ENCODE measurements at places on chromosomes 5 and 9.
A peak's percentile ranks its signal among the peaks of the same experiment; 100 is the strongest.

DNA sequence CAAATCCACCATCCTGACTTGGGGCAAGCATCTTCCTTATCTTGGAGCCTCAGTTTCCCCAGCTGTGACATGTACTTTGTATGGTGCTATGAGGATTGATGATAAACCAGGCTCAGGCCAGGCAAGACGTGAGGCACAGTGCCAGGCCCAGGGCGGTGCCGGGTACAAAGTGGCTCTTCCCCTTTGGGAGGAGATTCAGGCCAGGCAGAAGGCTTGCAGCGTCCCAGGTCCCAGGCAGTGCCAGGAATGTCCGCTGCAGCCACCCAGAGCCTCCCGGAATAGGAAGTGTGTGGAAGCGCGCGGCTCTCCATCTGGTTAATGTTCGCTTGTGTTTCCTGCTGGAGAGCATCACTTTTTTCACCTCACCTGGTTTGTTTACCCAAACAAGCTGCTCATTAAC is 12.6 kb upstream of the DENND1A start:
- DNase-seq, result no peak

DNA sequence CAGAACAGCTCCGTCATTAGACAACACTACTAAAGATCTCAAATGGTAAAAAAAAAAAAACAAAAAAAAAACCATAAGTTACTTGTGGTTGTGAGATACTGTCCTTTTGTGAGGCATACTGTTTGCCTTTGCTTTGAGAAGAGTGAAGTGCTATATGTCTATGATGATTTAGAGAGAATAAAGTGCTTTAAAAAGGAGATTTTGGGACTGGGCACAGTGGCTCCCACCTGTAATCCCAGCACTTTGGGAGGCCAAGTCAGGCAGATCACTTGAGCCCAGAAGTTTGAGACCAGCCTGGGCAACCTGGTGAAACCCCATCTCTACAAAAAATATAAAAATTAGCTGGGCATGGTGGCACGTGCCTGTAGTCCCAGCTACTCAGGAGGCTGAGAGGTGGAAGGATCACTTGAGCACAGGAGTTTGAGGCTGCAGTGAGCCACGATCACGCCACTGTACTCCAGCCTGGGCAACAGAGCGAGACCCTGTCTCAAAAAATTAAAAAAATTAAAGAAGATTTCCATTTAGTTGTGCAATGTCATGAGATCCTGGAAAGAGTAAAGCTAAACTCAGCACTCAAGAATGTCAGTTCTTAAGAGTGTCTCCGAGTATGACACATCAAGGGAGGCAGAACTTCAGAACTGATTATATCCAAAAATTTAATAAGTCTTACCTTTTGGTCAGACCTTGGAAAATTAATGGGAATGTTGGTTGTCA is 87.3 kb downstream of the PRDM6 start:
- DNase-seq, result no peak

GRCh38 chr5:85441853-85442252 is 1057.2 kb upstream of the EDIL3 start:
- DNase-seq, result no peak

DNA sequence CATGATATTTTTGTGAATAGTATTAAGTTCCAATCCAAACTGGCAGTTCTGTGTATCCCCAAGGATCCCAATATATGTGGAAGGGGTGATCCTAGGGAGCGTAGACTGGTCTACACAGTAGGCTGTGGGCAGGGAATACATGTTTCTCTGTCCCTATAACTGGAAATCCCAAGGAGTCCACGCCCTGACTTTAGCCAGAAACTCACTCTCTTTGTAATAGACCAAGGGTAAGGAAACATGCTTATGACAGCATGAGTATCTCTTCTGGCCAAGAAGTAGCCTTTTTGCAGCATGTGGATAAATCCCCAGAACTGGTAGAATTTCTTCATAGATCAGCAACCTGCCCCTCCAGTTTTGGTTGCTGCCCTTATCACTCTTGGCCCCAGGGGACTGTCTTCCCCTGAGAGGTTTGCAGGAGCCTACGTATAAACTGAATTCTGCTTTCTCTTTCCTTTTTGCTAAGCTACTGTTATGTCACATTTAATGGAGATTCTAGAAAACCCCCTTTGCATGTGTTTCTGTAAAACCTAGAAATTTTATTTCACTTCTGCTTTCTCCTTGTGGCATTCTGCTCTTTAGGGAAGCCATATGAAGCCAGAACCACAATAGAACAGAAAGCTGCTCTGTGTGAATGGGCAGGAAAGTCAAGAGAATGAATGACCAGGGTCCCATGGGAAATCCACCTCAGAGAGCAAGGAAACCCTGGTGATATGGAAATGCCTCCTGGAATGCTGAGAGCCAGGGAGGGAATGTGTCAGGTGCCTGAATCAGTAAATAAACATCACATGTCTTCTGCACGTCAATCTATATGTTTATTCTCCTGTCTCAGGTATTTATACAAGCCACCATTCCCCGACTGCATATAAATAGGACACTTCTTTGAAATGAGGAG is 3.5 kb downstream of the IFNA2 start:
- DNase-seq, result no peak

DNA sequence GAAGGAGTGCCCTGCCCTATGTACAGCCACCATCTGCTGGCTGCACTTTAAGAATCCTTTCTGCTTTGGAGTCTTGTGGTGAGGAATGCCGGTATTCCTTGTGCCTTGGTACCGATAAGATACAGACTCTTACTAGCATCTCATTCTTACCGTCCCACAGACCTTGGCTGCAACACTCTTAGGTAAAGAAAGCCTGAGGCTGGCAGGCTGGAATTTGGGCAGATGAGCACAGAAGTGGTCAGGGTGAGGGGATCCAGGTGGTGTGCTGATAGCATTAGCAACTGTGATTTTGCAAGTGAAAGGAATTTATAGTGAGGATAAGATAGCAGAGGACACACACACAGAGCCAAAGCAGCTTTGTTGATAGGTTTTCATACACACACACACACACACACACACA is 198.1 kb downstream of the ENC1 start:
- no peak for DNase-seq

DNA sequence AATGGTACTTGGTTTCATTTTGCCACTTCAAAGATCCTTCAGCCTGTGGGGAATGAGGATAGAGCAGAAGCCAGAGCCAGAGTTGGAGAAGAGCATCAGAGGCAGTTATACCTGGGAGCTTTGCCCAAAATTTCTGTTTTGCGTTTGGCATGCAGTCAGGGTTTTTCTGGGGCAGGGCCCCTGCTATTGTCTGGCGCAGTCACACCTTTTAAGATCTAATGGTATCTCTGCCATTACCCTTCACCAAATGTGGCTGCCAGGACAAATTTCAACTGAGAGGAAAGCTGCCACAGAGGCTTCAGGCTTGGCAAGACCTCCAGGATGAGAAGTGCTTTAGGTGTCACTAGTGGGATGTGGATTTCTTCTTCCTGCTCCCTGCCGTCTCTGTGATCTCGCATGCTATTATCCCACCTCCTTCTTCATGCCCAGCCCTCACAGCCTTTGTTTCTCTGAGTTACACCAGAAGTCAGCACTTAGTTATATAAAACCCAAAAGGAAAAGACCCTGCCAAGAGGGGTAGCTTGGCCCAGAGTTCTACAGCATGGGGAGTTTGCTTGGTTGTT is 357.0 kb downstream of the TLE4 start:
- DNase-seq, result no peak

DNA sequence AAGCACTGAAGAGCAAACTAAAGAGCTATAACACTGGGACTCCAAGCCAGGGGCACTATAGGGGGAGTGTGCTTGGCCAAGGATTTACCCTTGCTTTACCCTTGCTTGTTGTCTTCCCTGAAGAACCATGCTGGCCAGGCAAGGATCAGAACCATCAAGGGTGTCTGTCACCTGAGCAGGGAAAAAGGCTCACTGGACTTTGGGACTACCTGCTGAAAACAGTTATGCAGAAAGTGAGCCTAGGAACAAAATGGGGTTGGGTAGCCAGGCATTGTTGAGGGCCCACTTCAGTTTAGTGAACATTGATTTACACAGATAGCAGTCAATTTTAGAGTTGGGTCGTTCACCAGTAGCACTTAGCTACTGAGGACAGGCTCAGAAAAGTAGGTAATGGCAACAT is 8.0 kb upstream of the TMEM171 start:
- DNase-seq, result no peak

GRCh38 chr9:76585487-76586389 is 126.8 kb downstream of the GCNT1 start:
- no peak for DNase-seq

DNA sequence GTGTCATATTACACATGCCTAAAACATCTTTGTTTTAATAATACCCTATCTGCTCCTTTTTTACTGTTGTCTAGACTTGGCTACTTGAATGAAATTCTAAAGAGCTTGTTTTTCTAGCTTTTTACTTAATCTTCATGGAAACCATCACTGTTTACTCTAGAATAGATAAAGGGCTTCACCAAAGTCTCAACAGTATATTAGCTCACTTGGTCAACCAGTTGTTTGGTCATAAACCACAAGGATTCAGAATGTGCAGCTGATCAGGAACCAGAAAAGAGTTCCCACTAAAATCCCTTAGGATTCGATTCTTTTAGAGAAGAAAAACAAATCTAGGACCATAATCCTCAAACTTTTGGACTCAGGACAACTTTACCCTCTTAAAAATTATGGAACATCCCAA is 38.0 kb downstream of the CDO1 start:
- no peak for DNase-seq

DNA sequence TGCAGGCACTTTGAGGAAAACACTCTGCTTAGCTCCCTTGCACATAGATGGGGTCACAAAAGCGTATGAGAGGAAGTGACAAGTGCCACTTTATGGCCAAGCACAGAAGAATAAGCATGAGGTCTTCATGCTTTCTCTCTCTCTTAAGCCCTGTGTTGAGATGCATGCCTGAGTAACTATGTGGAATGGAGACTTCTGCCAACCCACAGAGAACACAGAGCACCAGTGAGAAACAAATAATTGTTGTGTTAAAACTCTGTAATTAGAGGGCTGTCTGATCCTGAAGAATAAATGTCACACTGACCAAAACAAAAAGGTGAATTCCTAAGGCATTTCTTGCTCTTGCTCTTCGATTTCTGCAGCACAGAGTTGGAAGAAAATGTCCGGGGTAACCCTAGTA is 488.5 kb downstream of the CTNND2 start:
- DNase-seq, result no peak

DNA sequence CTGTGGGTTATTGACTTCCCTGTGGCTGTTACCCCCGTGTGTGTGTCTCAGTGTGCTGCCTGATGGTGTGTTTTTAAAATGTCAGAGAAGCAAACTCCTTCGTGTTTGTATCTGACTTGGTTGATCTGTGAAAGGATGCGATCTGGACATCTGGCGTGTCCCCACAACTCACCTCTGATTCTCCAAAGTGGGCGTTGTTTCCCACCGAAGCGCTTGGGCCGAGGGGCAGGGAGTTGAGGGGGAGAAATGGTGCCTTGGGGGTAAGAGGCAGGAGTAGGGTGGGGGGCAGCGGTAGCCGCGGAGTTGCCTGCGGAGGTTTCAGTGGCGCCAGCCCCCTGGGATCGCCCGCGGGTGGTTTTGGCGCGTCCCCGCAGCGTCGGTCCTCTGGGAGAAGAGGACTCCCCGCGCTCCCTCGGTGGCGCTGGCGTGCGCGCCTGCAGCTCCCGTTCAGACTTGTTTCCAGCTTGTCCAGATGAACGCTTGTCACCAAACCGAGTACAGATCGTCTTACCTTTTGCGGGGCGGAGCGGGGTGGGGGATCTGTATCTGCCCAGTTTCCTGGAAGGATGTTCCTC is 1.1 kb downstream of the MAST4 start:
- peak; percentile 40 for DNase-seq

- DNase-seq, result no peak
These were observed 20.8 kb downstream of the DNAI1 start for GRCh38 chr9:34479431-34479866.

DNA sequence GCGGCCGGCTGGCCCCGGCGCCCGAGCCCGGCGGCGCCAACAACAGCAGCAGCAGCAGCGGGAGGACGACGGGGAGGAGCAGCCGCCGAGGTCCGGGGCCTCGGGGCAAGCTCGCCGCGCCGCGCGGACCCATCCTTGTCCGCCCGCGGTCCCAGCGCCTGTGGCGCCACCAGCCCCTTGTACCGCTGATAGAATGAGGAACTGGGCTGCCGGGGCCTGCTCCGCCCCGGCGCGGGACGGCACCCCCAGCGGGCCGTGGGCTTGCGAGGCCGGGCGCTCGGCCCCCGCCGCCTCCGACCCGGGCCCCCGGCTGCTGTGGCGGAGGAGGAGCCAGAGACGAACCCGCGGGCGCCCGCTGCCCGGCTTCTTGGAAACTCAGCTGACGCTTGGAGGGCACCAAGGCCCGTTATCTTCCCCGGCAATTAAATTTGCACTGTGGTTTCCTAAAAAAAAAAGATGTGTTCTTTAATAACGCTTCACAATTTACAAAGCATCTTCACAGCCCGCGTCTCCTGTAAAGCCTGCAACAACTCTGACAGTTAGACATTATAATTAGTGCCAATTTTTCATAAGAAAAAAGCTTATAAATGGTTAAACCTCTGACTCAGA is at the start of gene ARSB:
Gene ARSB, minus strand, starts transcription at position 195 of the 609 bp plus-strand sequence. Its CDS starts 62 bp downstream, at position 133.
- no peak for DNase-seq

- DNase-seq, result no peak
These were observed 75.0 kb downstream of the TTC39B start for GRCh38 chr9:15231788-15232635.

DNA sequence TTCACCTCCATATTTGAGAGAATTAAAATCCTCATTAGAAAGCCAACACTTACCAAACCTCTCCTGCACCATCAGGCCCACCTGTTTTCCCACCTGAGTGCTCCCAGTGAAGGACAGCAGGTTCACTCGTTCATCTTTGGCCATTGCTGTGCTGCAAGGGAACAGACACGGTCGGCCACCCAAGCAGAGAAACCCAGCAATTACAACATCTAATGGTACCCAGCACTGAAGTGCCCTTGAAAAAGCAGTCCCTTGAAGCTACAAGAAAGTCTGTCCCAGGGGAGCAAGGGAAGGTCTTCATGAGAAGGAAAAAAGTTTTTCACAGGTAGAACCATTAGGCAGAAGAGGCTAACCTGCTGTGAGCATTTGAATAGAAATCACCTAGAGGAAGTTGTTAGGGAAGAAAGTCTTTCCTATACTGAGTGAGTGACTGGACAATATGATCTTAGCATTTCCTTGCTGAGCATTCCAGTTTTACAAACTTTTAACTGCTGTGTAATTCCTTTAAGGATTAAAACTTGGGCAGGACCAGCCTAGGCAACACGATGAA is 26.7 kb downstream of the ALDH7A1 start:
- no peak for DNase-seq

GRCh38 chr5:14739538-14739937 is 75.0 kb downstream of the OTULIN start:
- no peak for DNase-seq

GRCh38 chr5:125685771-125686170 is 737.4 kb upstream of the GRAMD2B start:
- DNase-seq, result no peak

DNA sequence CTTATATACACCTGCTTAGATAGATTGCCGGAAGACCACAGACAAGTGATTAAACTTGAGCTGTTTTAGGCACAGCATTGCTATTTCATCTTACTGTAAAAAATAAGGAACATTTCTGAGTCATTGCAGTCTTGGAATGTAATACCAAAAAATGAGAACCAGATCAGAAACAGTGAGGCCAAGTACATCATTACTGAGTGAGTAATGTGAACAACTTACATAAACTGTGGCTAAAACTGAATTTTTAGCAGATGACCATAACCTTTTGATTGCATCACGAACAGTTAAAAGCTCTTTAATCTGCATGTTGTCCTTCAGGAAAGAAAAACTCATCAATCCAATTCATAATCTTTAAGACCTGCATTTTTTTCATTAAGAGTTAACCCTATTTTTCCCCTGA is 157.1 kb upstream of the FGF10 start:
- no peak for DNase-seq

GRCh38 chr9:119298076-119298853 is 71.0 kb downstream of the BRINP1 start:
- DNase-seq, result no peak

GRCh38 chr5:135814812-135815211 is 19.7 kb upstream of the SLC25A48 start:
- DNase-seq, result no peak

GRCh38 chr5:139755892-139756671 is 39.5 kb upstream of the PSD2 start:
- DNase-seq, result no peak
